ENCODE measurements at places on chromosomes 11 and 22. TPM values are rescaled to one million over a fixed set of nuclear protein-coding genes. Genes with fewer than 3 reads are reported as not detected.

MRGPRE gene
- total RNA-seq: not detected

CYP2D6 gene
- total RNA-seq: not detected

FGF3 gene
- not detected for total RNA-seq

OTOG gene
- total RNA-seq: not detected

RAB38 gene
- 12.7 TPM for total RNA-seq

LRRC75B gene
- 10.0 TPM for total RNA-seq

DUSP8 gene
- 0.07 TPM for total RNA-seq

UPK3A gene
- 2.1 TPM for total RNA-seq

NLRP14 gene
- not detected for total RNA-seq

LRRC56 gene
- total RNA-seq: 3.4 TPM

KLHDC7B gene
- total RNA-seq: not detected

PKP3 gene
- 70.7 TPM for total RNA-seq

TMEM45B gene
- total RNA-seq: 2.3 TPM

MMP12 gene
- total RNA-seq: not detected

POLD4 gene
- 38.5 TPM for total RNA-seq

ADM2 gene
- 4.6 TPM for total RNA-seq

PGR gene
- not detected for total RNA-seq

LMO1 gene
- not detected for total RNA-seq

IGLL5 gene
- not detected for total RNA-seq

TSSK2 gene
- not detected for total RNA-seq

All from Caki2 (cell line).